ENCODE measurements at places on chromosomes 16 and 17. TPM values are rescaled to one million over a fixed set of nuclear protein-coding genes. Genes with fewer than 3 reads are reported as not detected.
A peak's percentile ranks its signal among the peaks of the same experiment; 100 is the strongest.

The LYRM9 gene
- polyA plus RNA-seq: 7.6 TPM

The ABCC11 gene
- not detected for polyA plus RNA-seq

The SCGB1C2 gene
- not detected for polyA plus RNA-seq

The ST6GALNAC1 gene
- not detected for polyA plus RNA-seq

- no peak overlapping the region for H3K4me3 ChIP-seq
- peak; percentile 71 for DNase-seq
- H3K27ac ChIP-seq: peak overlapping the region; percentile 95
- H3K27me3 ChIP-seq: no peaks in the 10 kb centered on the region
- H3K36me3 ChIP-seq: peaks cover 41% of the 10 kb centered on the region
Measured at GRCh38 chr17:59842901-59843652, 49.7 kb downstream of the TUBD1 start.

- no peak overlapping the region for H3K4me3 ChIP-seq
- DNase-seq: peak; percentile 66
- peaks cover 47% of the 10 kb centered on the region for H3K27me3 ChIP-seq
- no peaks in the 10 kb centered on the region for H3K36me3 ChIP-seq
- no peak overlapping the region for H3K27ac ChIP-seq
Measured at GRCh38 chr17:21513012-21513570, 136.9 kb downstream of the KCNJ12 start.

DNA sequence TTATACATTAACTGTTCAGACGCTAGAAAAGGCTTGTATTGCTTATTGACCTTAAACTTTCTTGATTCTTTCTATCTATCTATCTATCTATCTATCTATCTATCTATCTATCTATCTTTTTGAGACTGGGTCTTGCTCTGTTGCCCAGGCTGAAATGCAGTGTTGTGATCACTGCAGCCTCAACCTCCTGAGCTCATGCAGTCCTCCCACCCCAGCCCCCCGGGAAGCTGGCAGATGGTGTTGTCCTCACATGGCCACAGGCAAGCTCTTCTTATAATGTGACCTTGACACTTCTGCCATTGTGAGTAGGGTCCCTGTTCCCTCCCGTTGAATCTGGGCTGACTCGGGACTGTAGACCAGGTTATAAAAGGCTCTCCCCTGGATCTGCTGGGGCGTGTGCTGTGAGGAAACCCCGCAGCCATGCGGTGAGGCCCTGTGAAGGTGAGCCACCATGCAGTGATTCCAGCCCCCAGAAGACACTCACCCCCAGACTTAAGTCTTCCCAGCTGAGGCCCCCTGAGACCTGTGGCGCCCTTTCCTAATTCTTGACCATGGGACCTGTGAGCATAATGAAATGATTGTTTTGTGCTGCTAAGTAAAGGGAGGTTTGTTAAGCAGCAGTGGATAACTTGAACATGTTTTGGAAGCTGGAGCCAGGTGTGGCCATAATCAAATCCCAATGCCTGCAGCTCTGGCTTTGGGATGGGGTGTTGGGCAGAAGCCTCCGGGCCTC, 54.3 kb downstream of the RPTOR start:
- H3K36me3 ChIP-seq: no peaks in the 10 kb centered on the region
- no peak overlapping the region for H3K27ac ChIP-seq
- H3K27me3 ChIP-seq: no peaks in the 10 kb centered on the region
- peaks cover 10% of the 10 kb centered on the region for H3K4me1 ChIP-seq

Measured in CD14-positive monocyte (primary cell).